Fibroblast of upper back skin (primary cell): ENCODE measurements at places on chromosomes 7 and 10.
A peak's percentile ranks its signal among the peaks of the same experiment; 100 is the strongest.

GRCh38 chr10:33871061-33871956 is 536.8 kb upstream of the NRP1 start:
- no peak for DNase-seq

DNA sequence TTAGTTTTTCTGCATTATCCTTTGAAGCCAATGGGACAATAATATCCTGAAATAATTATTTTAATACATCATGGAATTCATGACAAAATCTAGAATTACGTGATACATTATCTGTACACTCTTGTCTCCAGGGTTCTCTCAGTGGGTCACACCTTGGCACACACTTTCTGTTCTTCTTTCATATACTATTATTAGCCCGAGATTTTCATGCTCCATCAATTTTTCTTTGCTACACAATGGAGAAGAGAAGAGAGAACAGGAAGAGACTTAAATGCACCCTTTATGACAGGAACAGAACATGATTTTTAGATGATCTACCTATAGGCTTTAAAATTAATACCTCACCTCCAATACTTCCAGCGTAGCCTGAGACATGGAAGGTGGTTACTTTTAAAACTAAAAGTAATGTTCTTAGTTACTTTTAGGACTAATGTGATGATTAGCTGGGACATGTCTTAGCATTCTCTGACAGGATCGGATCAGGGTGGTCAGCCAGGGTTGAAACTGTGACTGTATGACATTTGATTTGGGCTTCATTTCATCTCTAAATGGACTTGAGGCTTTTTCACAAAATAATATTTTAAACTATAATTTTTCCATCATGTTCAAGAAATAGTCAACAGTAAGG is 148.2 kb upstream of the WNT16 start:
- no peak for DNase-seq

DNA sequence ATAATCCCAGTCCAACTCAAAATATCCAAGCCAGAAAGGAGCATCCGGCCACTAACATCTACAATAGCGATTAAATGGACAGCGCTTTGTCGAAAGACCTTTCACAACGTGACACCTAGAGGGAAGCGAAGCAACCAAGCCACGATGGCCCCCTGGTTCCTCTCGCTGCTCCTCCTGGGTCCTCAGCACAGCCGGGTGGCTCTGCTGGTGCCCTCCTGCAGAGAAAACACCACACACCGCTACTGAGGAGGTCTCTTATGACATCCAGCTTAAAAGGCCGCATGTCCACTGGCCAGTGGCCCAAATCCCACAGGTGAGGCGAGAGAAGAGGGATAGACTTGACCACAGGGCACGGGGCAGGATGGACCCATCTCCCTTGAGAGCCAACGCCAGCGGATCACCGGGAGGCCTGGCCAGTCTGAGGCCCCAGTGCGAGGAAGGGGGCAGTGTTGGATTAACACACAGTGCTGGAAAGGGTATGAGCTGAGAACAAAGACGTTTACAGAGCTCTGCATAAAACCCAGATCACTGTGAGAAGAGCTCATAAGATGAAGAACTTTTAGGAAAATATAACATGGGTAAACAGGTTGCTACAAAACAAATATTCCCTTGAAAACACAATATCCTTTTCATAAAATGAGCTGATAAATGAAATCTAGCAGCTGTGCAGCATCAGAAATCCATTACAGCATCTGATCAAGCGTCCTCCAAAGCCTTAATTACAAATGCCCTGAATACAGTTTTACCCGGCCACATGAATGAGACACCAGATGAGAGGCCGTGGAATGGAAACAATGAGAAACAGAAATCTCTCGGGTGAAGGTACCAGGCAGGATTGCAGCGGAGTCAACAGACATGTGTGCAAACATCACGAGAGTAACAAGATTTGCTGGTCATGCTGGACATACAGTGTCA is 236.7 kb downstream of the DIP2C start:
- DNase-seq = peak; percentile 17

- DNase-seq = peak; percentile 8
Measured at GRCh38 chr7:36601601-36602000, 122.7 kb downstream of the AOAH start.

GRCh38 chr7:115728518-115728917 is 302.0 kb downstream of the TFEC start:
- no peak for DNase-seq

DNA sequence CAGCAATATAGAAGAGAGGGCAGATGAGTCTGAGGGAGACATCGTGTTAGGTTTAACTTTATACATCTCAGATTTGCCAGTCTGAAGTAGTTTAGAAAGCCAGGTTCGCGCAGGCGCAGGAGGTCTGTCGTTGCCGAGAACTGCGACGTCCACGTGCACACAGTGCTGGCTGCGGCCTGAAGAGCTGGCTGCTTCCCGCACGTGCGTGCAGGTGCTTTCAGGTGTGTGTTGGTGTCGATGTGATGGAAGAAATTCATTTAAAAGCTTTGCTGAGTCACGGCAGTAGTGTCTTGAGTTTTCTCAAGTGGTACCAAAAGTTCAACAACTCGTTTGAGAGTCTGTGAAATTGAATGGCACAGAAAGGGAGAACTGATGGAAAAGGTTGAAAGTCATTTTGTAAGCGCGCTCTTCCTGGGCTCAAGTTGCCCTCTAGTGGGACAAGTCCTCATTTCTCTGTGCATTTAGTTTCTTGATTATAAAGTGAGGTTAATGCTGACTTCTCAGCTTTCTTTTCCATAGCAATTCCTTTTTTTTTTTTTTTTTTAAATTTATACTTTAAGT is 18.6 kb downstream of the WDR37 start:
- no peak for DNase-seq

- no peak for DNase-seq
Measured at GRCh38 chr10:124470544-124471434, 9.2 kb downstream of the LHPP start.

GRCh38 chr7:18689551-18689950 is 194.0 kb downstream of the HDAC9 start:
- DNase-seq = peak; percentile 92

DNA sequence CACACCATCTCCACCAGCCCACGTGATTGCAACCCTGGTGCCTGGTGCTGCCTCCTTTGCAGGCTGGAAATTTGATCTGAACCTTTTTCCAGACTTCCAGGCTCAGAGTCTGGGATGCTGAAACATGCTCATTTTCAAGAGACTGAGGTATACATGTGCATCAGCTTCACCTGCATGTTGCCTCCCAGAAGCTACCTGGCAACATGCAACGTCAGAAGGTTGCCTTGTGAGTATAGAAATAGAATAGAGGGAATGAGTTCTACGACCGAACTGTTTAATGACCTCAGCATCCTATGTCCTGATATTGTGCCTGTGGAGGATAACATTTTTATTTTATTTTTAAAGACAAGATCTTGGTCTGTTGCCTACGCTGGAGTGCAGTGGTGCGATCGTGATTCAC is 1.9 kb upstream of the ZNF212 start:
- no peak for DNase-seq

GRCh38 chr10:96287392-96288105 is 16.2 kb upstream of the BLNK start:
- no peak for DNase-seq

DNA sequence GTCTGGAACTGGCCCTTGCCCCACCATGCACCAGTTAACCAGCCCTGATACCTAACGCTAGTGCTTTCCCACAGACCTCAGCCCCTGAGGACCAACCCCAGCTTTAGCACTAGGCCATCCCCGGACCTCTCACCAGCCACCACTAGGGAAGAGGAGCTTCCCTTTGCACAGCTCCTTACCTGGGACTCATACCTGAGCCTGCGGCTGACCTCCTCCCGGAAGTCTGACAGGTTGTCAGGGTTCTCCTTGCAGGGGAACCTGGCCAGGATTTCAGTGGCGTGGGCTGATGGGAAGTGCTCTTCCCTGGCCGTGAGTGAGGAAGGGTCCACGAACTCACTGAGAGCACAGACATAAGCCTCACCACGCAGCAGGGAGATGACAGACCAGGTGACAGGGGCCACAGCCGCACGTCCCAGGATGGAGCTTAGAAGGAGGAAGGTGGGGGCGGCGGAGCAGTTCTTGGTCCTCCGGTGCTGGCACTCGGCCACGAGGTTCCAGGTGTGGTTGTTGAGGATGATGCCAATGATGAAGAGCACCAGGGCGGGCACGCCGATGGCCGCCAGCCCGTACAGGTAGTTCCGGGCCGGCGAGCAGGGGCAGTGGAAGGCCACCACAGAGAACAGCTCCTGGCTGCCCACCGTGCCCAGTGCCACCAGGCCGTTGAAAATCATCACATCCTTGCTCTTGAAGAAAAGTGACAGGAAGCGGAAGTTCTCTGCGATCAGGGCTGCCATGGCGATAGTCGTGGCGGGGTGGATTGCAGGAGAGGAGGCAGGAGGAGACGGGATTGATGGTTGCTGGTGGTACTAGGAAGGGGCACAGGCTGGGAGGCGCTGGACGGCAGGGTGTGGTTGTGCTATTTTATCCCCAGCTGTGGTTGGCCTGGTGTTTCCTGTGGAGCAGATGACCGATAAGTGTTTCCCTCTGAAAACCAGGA is 2.7 kb downstream of the CALHM2 start:
- no peak for DNase-seq

DNA sequence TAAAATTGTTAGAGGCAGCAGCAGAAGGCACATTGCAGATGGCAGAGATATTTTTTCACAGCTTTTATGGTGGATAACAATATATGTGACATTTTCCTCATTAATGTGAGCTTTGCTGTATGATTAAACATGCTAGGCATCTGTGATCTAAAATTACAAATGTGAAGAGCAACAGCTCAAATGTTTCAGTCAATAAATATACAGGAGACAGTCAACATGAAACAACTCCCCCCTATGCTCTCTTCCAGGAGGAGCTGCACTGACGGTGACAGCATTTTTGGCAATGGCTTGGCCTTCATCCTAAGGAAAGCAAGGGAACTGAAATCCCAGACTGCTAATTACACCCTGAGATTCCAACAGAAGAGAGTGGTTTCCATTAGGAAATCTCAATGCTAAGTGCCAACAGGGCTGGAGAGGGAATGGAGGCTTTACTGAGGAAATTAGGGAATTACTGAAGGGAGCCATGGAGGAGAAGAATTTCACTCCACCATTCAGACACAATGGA is 51.4 kb upstream of the GRB10 start:
- no peak for DNase-seq

DNA sequence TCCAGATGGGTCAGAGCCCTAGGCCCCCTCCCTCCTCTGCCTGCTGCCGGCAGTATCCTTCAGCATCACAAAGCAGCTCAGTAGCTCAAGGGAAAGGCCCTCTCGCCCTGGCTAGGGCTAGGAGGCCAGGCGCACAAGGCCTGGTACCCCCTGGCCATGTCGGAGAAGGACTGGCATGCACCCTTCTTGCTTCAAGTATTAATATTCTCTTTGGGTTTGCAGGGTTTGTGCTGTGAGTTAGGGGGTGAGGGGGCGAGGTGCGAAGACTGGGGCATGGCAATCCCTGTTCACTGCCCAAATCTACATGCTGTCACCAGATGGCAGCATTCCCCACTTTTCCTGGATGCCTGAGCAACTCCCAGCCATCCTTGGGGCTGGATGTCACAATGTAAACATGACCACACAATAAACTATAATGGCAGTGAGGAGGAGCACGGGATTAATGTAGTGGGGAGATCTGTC is 105.2 kb downstream of the NEURL1 start:
- DNase-seq = peak; percentile 76

- DNase-seq = no peak
Measured at GRCh38 chr10:101241840-101242707, 12.8 kb upstream of the LBX1 start.

DNA sequence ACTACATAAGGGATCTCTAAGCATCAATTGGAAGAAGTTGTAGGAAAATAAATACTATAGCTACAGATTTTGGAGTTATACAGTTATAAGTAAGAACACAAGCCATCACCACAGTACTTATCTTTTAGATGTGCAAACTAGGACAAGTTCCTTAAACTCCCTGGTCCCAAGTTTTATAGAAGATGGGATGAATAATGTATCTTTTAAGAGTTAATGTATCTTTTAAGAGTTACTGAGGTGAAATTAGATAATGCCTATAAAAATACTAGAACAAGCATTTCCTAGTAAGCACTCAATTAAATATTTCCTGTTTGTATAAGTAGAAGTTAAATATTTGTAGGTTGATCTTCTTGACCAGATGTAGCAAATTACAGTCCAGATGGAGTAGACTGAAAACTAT is 56.8 kb downstream of the SEMA3A start:
- no peak for DNase-seq

DNA sequence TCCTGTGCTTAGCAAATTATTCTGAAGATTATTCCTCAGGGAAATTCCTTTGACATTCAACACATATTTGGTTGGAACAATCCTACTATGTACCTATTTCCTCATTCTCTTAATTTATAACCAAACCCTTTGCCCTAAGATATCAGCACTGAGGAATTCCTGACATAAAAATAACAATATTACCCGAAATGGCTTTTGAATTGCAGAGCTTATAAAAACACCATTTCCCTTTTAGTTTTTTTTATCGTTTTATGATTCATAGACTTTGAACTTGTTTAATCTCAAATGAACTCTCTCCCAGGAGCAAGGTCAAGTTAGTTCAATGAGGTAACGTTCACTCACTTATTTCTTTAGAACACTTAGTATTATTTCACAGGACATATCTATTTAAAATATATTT is 7.7 kb upstream of the ABCB1 start:
- DNase-seq = no peak

DNA sequence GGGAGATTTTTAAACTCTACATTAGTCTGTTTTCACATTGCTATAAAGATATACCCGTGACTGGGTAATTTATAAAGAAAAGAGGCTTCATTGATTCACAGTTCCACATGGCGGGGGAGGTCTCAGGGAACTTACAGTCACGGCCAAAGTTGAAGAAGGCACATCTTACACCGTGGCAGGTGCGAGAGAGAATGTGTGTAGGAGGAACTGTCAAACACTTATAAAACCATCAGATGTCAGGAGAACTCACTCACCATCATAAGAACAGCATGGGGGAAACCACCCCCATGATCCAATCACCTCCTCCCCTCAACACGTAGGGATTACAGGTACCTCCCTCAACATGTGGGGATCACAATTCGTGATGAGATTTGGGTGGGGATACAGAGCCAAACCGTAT is 129.5 kb downstream of the FGFR2 start:
- DNase-seq = no peak

DNA sequence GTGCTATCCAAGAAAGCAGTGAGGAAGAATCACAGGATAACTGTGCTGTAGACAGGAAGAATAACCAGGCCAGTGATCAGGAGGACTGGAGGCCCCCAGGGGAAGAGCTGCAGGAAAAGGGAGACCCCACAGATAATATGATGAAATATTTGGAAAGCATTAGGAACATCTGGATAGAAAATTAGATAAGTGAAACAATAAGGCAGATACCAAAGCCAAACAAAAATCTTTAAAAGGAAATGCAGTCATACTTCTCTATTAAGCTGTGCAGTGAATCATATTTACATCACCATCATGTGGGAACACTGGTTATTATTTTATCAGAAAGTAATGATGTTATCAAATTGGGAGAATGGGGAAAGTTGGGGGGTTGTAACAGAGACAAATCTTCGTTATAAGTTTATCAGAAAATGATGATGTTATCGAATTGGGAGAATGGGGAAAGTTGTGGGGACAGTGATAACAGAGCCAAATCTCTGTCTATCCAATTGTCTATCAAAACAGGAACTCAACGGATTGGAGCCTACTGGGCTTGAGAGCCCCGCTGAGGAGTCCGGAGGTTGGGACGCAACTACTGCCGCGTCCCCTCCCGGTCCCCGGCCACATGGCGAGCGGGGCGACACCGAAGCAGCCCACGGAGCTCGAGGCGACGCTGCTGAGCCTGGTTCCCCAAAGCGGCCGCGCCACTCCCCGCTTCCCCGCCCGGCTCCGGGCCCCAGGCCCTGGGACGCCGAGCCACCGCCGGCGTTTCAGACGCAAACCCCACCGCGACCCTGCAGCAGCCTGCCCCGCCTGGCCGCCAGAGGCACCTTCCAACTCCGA is 14.0 kb upstream of the RALA start:
- DNase-seq = peak; percentile 85

- peak; percentile 93 for DNase-seq
Measured at GRCh38 chr10:12844811-12845483, 156.6 kb downstream of the CCDC3 start.
